NCI-H2107 (cell line): ENCODE measurements at places on chromosomes 2 and 18.
A peak's percentile ranks its signal among the peaks of the same experiment; 100 is the strongest.

DNA sequence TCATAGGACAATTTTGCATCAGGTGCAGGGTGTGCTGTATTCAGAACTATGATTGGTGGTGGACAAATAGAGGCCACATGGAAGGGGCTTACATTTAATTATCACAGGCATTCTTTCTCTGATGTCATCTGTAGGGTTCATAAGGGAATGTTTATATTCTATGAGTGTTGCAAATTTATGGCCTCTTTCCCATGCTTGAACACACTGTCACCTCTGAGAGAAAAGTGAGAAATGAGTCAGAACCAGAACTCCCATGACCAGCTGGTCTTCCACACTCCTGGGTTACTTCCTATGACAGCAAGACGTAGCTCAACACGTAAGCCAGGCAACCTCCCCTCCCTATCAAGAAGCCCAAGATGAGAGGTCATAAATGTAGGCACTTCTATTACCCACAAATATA is 310.8 kb downstream of the PIEZO2 start:
- no peak for DNase-seq

DNA sequence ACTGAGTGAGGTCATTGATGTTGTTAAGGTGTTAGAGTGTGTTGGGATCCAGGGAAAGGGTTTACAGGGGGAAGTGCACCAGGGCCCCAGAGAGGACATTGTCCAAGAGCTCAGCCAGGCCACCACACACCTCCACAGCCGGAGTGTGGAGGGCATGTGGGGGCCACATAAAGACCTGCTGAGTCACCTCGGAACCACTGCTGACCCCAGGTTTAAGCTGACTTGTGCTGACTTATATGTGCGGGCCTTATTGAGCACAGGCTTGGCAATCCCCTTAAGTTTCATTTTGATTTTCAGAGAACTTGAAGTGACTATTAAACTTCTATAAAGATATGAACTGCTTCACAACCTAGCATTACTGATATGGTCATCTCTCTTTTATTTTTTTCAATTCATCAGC is 166.2 kb upstream of the MAP3K20 start:
- no peak for DNase-seq

DNA sequence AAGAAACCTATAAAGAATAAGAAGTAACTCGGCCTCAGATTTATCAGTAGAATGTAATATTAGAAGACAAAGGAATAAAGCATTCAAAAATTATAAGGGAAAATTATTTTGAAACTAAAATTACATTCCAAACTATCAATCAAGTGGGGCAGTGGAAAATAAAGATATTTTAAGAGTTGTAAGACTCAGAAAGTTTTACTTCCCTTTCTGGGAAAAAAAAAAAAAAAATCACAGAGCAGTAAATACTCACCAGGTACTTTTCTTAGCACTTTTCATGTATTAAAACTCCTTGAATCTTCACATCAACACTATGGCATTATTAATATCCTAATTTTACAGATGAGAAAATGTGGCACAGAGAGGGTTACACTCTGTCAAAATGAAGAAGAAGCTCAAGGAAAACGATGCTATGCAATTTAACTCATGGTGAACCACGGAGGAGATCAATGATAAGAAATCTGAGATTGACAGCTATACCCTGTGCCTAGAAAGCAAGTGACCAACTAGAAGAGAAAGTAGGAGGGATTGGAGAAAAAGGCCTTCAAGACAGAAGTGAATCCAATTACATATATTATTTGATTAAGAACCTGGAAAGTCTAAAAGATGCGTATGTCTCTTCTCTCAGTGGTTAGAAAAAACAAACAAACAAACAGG is 238.9 kb upstream of the ID2 start:
- no peak for DNase-seq

- peak; percentile 14 for DNase-seq
These were observed 33.7 kb upstream of the C18orf32 start for GRCh38 chr18:49520661-49521145.

DNA sequence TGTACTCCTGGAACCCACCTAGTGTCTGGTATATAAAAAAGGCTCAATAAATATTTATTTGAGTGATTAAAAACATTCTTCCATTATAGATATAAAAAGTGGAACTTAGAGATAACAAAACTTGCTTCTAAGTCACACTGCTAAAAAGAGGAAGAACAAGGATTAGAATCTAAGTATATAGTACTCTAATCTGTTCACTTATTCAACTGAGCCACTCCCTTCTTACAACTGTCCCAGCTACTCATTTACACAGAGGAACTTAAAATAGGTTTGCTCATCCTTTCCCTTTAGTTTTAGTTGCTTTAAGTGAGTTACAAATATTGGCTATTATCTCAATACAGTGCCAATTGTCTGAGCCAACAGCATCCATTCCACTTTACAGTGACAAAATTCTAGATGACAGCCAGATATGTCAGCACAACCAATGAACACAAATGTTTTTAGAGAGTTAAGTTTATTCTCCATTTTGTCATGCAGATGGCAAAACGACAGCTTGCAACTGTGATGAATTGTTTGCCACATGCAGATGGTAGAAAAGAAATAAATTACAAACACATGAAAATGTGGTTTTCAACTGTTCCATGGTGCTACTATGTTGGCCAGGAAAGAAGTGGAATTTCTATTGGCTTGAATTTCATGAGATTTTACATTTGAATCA is 280.7 kb upstream of the ZC3H15 start:
- no peak for DNase-seq

DNA sequence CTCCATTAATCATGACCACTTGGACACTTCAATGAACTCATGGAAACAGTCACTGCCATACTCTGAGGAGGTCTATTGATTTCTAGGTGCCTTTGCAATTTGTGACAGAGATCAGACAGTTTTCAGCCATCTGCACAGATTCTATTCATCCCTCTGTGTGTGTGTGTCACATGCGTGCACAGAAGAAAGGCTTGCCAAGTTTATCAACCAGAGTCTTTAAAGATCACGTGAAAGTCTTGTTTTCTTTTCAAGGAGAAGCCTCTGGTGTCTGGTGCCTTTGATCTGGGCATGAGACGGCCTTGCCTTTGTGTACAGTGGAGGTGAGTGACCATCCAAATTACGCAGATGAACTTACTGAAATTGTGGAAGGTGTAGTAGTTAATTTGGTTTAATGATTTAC is 164.2 kb downstream of the VAPA start:
- no peak for DNase-seq

- peak; percentile 82 for DNase-seq
These were observed 30.3 kb downstream of the TFCP2L1 start for GRCh38 chr2:121254748-121255147.

DNA sequence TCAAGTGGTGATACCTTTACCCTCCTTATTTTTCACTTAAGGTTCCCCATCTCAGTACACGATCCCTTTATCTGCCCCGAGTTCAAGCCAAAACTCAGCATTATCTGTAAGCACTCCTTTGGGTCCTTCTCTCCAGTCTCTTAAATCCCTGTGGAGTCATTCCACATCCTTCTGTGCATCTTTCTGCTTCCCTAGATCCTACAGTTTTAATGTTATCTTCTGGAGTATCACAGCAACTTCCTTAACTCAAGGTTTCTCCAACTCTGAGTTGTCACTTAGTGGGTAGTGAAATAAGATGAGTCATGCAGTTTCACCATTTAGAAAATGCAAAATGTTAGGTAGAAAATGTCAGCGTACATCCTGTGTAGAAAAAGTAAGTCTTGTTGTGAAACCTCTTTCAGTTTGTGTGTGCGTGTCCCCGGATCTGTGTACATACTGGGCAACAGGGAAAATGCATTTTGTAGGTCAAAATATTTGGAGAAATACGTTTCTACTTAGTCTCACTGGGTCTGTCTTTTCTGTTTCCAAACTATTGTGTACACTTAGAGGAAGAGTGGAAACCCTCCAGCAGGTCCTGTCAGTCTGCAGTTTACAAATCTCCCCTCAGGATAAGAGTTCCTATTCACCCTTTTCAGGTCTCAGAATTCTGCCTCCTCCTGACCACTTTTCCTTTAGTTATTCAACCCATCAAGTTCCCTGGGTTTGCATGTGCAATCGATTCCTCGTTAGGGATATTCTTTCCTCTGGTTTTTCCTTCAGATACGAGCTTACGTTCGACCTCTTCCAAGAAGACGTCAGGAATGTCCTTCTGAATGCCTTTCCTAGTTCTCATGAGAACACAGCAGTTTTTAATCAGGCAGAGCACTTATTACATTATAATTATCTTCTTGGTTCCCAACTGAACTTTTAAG is 154.8 kb downstream of the TGIF1 start:
- no peak for DNase-seq

DNA sequence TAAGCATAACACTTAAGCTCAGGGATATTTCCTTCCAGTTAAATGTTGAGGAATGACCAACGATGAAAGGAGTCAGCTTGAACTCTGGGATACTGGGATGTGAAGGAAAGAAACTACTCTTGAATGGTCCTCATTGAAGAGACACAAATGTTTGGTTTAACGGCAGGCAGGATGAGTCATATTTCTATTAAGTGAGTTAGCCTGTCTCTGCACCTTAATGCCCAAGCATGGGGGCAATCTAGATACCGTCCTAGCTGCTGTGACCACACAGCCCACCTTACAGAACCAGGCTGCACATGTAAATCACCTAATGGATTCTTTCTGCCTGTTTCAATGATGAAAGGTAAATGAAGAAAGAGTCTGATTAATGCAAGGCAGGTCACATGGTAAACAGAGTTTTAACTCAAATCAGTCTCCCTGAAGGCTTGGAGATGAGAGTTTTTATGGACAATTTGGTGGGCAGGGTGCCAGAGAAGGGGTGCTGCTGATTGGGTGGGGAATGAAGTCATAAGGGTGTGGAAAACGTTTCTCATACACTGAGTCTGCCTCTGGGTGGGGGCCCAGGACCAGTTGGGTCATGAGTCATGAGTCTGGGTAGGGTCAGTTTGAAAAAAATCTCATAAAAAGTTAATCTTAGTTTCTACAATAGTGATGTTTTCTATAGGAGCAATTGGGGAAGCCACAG is 144.6 kb upstream of the MMADHC start:
- DNase-seq = no peak

DNA sequence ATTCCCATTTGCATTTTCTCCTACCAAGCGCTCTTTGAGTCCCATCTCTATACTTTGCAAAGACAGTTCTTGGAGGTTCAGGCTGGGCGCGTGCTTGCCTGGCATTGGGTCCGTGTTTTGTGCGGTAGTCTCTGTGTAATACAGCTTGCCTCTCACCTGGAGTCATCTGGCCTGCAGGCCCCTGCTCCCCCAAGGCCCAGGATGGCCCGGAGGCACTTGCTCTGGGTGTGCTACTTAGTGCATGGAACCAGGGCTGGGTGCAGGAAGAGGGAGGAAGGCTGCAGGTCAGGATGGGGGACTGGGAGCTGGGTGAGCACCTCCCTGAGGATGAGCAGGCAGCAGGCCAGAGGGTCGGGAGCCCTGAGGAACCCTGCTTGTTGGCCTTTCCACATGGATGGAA is 220.9 kb downstream of the LDLRAD4 start:
- no peak for DNase-seq

DNA sequence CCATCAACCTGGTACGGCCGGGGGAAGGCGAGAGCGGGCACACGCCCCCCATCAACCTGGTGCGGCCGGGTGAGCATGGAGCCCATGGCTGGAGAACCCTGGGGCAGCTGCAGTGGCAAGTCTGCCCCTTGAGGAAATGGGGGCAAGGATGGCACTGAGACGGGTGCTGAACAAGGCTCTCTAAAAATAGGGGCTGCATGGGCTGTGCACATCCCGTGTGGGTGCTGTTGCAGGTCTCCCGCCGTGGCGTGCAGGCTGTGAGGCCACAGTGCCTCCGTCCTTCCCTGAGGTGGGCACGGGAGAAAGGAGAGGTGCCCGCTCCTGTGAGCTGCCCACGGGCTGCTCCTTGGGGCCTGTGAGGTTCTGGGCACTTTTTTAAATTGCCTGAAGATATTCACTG is 99.2 kb downstream of the NFATC1 start:
- DNase-seq = no peak

DNA sequence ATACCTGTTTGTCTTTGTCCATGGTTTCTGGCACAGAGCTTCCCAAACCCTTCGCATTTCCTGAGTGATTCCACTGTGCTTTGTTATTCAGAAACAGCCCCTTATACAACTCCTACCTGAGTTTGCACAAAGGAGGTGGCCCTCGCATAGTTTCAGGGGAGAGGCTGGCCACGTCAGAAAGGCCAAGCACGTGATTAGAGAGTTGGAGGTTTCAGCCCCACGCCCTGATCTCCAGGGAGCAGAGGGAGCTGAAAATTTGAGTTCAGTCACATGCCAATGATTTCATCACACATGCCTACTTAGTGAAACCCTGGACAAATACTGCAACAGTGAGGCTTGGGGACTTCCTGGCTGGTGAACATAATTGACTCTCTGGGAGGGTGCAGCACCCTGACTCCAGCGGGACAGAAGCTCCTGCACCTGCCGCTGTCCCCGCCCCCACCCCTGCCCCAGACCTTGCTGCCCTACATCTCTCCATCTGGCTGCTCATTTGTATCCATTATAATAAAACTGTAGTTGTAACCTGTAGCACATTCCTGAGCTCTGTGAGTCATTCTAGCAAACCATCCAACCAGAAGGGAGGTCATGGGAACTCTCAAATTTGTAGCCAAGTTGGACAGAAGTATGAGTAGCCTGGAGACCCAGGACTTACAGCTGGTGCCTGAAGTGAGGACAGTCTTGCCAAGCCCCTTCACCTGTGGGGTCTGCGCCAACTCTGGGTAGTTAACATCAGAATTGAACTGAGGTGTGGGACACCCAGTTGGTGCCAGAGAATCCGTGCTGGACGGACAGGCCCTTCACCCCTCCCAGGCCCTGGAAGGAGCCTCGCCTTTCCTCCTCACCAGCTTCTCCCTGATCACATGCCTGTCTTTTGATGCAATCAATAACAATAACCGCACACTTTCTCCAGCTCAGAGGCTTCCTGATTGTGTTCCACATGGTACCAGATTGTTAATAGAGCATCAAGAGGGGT is 224.3 kb downstream of the ANAPC1 start:
- DNase-seq = no peak

- DNase-seq = no peak
These were observed 53.9 kb downstream of the SPATS2L start for GRCh38 chr2:200360364-200360763.

- DNase-seq = no peak
These were observed 99.5 kb upstream of the AGAP1 start for GRCh38 chr2:235394278-235394828.

- DNase-seq = no peak
These were observed 734 bp downstream of the KCNG2 start for GRCh38 chr18:79798346-79798998.

GRCh38 chr2:141805302-141805701 is 325.5 kb downstream of the LRP1B start:
- DNase-seq = no peak

GRCh38 chr18:69936191-69936558 is 11.5 kb downstream of the CD226 start:
- no peak for DNase-seq

- DNase-seq = no peak
These were observed 6.3 kb downstream of the SNORC start for GRCh38 chr2:232876161-232876977.

DNA sequence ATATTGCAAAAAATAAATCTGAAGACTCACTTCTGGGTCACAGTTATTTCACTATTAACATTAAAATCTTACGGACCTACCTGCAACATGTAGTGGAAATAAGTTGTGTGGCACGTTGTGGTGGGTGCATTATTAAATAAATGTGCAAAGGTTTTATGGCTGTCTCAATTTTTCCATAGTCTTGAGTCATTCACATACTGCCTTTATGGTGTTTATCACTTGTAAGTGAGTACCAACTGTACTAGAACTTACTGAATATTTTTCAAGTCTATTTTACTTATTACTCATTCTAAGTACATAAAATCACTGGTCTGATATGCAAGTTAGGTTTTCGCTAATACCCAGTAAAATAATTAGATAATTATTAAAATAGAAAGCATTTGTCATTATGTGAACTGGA is 47.6 kb upstream of the SLC30A6 start:
- DNase-seq = no peak
